Activated naive CD8-positive, alpha-beta T cell treated with anti-CD3 and anti-CD28 coated beads for 36 hours (primary cell): ENCODE measurements at places on chromosomes 3 and 15. TPM values are rescaled to one million over a fixed set of nuclear protein-coding genes. Genes with fewer than 3 reads are reported as not detected.

GRCh38 chr3:4233488-4233887 lies 69.7 kb upstream of the SETMAR start:
- no peaks in the 10 kb centered on the region for H3K4me1 ChIP-seq
- H3K27ac ChIP-seq = no peak overlapping the region
- no peak for DNase-seq
- no peak overlapping the region for H3K4me3 ChIP-seq

DNA sequence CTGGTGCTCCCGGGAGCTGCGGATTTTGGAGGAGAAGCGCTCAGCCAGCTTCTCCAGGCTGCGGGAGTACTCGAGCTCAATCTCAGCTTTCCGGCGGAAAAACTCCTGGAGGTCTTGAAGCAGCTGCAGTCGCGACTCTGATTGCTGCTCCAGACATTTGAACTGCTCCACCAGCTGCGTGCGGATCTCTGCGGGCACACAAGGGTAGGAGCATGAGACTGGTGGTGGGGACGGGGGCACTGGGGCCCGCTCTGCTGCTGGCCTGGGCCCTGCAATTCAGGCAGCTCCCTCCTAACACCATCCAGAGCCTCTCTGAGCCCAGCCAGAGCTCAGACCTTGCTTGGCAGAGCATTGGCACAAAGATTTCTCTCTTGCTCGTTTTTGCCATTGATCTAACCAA lies 124.7 kb downstream of the SRGAP3 start:
- no peak overlapping the region for H3K27ac ChIP-seq
- H3K36me3 ChIP-seq = no peaks in the 10 kb centered on the region
- no peaks in the 10 kb centered on the region for H3K4me1 ChIP-seq
- H3K4me3 ChIP-seq = no peak overlapping the region
- H3K27me3 ChIP-seq = no peaks in the 10 kb centered on the region
- no peak for DNase-seq

DNA sequence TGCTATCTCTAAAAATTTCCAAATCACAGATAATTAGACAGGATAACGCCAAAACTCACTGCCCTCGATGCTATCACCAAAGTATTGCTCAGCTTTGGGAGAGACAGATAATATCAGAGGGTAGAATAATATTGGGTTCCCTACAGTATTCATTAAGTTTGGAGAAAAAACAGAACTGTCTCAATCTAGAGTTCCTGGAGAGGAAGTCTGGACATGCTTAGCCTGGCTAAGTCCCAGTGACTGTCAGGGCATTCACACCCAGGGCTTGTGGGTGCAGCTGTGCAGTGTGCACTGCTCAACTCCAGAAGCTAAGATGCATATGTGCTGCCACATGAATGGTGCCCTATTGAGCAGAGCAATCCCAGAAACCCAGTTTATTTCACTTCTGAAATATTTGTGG lies 459.6 kb upstream of the DPH6 start:
- no peak for DNase-seq
- no peak overlapping the region for H3K27ac ChIP-seq
- H3K4me1 ChIP-seq = no peaks in the 10 kb centered on the region
- H3K36me3 ChIP-seq = no peaks in the 10 kb centered on the region

DNA sequence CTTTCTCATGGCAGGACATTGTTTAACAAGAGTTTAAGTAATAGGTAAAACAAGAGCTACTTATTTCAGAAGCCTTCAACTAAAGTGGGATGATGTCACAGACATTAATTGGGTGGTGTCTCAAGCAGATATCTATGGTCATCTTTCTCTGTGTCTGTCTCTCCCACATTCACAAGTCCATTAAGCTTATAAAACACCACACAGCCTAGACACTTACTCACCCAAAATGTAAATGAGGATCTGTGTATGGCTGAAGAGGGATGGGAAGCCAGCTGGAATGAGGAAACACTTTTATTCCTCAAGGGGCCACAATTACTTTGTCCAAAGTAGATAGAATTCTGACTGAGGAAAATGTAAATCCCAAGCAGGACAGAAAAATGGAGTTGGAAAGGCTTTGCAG lies 183.8 kb downstream of the THRB start:
- no peak for DNase-seq
- no peaks in the 10 kb centered on the region for H3K27me3 ChIP-seq
- H3K4me3 ChIP-seq = no peak overlapping the region
- H3K36me3 ChIP-seq = no peaks in the 10 kb centered on the region
- no peaks in the 10 kb centered on the region for H3K4me1 ChIP-seq

GRCh38 chr3:71010726-71011455 lies 572.6 kb downstream of the FOXP1 start:
- H3K4me3 ChIP-seq = peak overlapping the region; percentile 47
- peak; percentile 72 for DNase-seq
- H3K36me3 ChIP-seq = peaks cover 58% of the 10 kb centered on the region
- peaks cover 69% of the 10 kb centered on the region for H3K4me1 ChIP-seq

The CCDC33 gene
- total RNA-seq = 0.20 TPM

The SLMAP gene
- total RNA-seq = 52.8 TPM

The CCR1 gene
- total RNA-seq = not detected

GRCh38 chr15:98331676-98332075 lies 316.7 kb upstream of the IGF1R start:
- DNase-seq = no peak
- H3K27ac ChIP-seq = no peak overlapping the region
- H3K27me3 ChIP-seq = peaks cover 47% of the 10 kb centered on the region
- no peaks in the 10 kb centered on the region for H3K36me3 ChIP-seq
- no peaks in the 10 kb centered on the region for H3K4me1 ChIP-seq

GRCh38 chr3:12503126-12503957 lies 19.1 kb downstream of the TSEN2 start:
- DNase-seq = no peak
- H3K4me3 ChIP-seq = no peak overlapping the region
- no peak overlapping the region for H3K27ac ChIP-seq
- no peaks in the 10 kb centered on the region for H3K27me3 ChIP-seq
- H3K36me3 ChIP-seq = peaks cover 35% of the 10 kb centered on the region
- no peaks in the 10 kb centered on the region for H3K4me1 ChIP-seq

- H3K27me3 ChIP-seq = no peaks in the 10 kb centered on the region
- H3K4me1 ChIP-seq = no peaks in the 10 kb centered on the region
- H3K4me3 ChIP-seq = no peak overlapping the region
Measured at GRCh38 chr3:6254490-6254889, 606.4 kb upstream of the GRM7 start.

DNA sequence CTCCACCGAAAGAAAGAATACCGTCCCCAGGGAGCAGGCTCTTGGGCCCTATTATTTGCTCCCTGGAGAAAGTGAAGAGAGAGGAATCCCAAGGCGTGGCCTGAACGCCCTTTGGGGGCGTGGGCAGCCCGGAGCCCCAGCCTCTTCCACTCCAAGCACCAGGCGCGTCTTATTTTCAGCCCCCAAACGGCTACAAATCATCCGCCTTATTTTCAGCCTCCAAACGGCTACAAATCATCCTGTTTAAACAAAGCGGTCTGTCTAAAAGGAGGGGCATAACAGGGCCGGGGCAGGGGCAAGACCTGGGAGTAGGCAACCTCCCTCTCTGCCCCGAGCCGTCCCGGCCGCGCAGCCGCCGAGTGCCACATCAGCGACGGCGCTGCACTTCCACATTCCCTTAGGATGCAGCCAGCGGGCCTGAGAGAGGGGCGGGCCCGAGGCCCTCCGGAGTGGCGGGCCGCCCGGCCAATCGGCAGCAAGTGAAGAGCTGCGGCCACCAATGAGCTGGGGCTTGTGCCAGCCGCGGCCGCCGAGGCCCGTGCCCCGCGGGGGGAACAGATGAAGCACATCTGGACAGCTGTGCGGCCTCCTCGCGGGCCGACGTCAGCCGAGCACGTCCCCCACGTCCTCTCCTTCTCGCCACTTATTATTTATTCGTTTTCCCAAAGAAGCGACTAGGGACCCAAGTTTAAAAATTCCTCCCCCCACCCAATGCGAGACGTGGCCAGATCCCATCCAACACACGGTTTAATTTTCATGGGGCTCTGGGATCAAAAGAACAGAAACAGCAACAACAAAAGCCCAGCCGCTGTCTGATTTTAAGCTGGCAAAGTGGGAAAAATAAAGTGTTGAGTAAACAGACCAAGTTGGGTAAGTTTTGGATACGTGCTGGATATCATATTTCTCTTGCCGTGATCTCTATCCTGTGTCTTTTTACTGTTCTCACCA lies at the start of gene TMEM45A:
Gene TMEM45A, plus strand, starts transcription at position 561 of the 948 bp plus-strand sequence. CDS start 62,593 bp downstream, outside the sequence.
- DNase-seq = peak; percentile 86
- H3K4me3 ChIP-seq = peak within 1 kb of the TSS; percentile 81
- no peaks in the 10 kb centered on the region for H3K36me3 ChIP-seq
- H3K27ac ChIP-seq = no peak within 1 kb of the TSS
- peaks cover 5% of the 10 kb centered on the region for H3K4me1 ChIP-seq

- DNase-seq = no peak
- peaks cover 58% of the 10 kb centered on the region for H3K36me3 ChIP-seq
- no peak overlapping the region for H3K4me3 ChIP-seq
Measured at GRCh38 chr3:45002720-45003119, 23.4 kb upstream of the CLEC3B start.

GRCh38 chr3:12501360-12502020 lies 17.2 kb downstream of the TSEN2 start:
- H3K36me3 ChIP-seq = peaks cover 30% of the 10 kb centered on the region
- H3K27ac ChIP-seq = no peak overlapping the region
- no peaks in the 10 kb centered on the region for H3K27me3 ChIP-seq
- DNase-seq = no peak

- H3K4me3 ChIP-seq = no peak overlapping the region
- no peaks in the 10 kb centered on the region for H3K36me3 ChIP-seq
- H3K27ac ChIP-seq = no peak overlapping the region
- no peaks in the 10 kb centered on the region for H3K27me3 ChIP-seq
- no peaks in the 10 kb centered on the region for H3K4me1 ChIP-seq
Measured at GRCh38 chr3:34106879-34107278, 308.4 kb downstream of the PDCD6IP start.

The MOBP gene
- not detected for total RNA-seq

DNA sequence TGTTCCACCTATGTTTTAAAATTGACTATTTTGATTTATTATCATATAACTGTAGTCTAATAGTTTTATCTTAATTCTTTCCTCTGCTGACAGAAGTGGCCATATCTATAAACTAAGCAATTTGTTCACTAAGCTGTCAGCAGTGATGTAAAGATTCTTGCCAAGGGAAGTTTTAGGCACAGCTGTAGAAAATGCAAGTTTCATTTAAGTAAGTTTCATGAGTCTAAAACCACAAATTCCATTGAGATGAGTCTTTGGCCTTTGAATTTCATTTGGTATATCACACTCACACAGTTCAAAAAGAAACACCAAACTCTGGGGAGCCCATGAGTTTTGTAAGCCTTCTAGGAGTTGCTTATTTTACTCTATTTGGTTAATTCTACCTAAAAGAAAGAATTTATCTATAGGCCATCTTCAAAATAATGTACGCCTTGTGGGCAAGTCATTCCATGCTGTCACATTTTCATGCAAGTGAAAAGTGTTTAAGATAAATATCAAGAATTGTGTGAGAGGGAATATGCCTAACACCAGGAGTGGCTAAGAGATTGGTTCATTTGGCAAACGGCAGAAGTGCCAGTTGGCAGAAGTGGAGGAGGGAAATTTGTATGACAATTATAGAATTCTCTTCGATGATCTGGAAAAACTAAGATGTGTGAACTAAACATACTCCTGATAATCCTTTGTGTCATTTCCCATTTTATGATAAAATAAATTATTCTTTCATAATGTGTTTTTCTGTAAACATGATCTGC lies 292.9 kb downstream of the ZIC4 start:
- no peaks in the 10 kb centered on the region for H3K27me3 ChIP-seq
- no peaks in the 10 kb centered on the region for H3K36me3 ChIP-seq
- H3K4me3 ChIP-seq = no peak overlapping the region
- no peak overlapping the region for H3K27ac ChIP-seq

- DNase-seq = no peak
- no peaks in the 10 kb centered on the region for H3K27me3 ChIP-seq
- H3K4me1 ChIP-seq = no peaks in the 10 kb centered on the region
- H3K36me3 ChIP-seq = peaks cover 12% of the 10 kb centered on the region
Measured at GRCh38 chr15:43410572-43411214, 39.8 kb downstream of the TUBGCP4 start.

GRCh38 chr3:61913701-61914100 lies 352.3 kb downstream of the PTPRG start:
- H3K27me3 ChIP-seq = peaks cover 3% of the 10 kb centered on the region
- no peaks in the 10 kb centered on the region for H3K36me3 ChIP-seq
- no peak for DNase-seq
- H3K4me3 ChIP-seq = no peak overlapping the region

The ANKRD63 gene
- total RNA-seq = not detected

The CHST2 gene
- total RNA-seq = 12.0 TPM

The IL17RB gene
- not detected for total RNA-seq

GRCh38 chr15:26126070-26126469 lies 262.9 kb upstream of the ATP10A start:
- no peak overlapping the region for H3K4me3 ChIP-seq
- H3K27me3 ChIP-seq = peaks cover 16% of the 10 kb centered on the region
- no peaks in the 10 kb centered on the region for H3K36me3 ChIP-seq
- H3K27ac ChIP-seq = no peak overlapping the region
- no peaks in the 10 kb centered on the region for H3K4me1 ChIP-seq

DNA sequence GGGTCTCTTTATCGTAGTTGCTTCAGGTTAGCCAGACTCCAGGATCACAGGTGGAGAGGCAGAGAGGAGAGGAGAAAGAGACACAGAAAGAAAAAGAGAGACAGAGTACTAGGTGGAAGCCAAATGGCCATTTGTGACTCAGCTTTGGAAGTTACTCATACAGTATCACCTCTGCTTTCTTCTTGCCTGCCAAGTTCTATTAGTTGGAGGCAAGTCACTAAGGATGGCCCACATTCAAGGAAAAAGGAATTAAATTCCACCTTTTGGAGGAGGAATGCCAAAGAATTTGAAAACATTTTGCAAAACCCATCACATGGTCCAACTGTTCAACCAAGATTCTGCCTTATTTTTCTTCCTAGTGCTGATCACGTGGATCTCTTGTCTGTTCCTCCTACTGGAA lies 291.1 kb downstream of the CHL1 start:
- no peaks in the 10 kb centered on the region for H3K36me3 ChIP-seq
- DNase-seq = no peak
- no peak overlapping the region for H3K4me3 ChIP-seq
- H3K27ac ChIP-seq = no peak overlapping the region
- H3K27me3 ChIP-seq = no peaks in the 10 kb centered on the region

The CDHR4 gene
- not detected for total RNA-seq

The TGM4 gene
- total RNA-seq = not detected

DNA sequence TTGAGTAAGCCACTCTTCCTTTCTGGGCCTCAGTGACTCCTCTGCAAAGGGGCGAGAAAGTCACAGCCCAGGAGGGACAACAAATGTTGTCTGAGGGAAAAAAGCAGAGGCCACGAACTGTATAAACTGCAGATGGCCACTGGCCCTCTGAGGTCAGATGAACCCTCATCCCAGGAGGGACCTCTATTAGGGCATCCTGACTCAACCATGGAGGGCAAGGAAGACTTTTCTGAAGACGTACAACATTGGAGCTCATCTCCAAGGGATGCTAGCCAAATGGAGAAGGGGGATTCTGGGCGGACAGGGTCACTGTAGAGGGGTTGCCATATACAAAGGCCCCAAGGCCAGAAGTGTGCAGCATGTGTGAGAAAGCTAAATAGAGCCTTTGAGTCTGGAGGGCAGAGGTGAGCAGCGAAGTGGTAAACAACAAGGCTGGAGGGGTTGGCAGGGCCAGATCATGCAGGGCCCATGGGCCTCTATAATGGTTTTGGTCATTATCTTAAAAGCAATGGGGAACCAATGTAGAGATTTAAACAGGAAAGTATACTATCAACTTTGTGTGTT lies 16.7 kb downstream of the GRAMD2A start:
- no peaks in the 10 kb centered on the region for H3K4me1 ChIP-seq
- DNase-seq = no peak
- H3K27me3 ChIP-seq = peaks cover 34% of the 10 kb centered on the region
- H3K4me3 ChIP-seq = no peak overlapping the region
- H3K36me3 ChIP-seq = no peaks in the 10 kb centered on the region

- H3K4me3 ChIP-seq = peak overlapping the region; percentile 97
- peak overlapping the region; percentile 99 for H3K27ac ChIP-seq
- H3K27me3 ChIP-seq = no peaks in the 10 kb centered on the region
Measured at GRCh38 chr15:31344266-31344665, 17.6 kb downstream of the KLF13 start.
